ENCODE measurements at places on chromosomes 3 and 15.

DNA sequence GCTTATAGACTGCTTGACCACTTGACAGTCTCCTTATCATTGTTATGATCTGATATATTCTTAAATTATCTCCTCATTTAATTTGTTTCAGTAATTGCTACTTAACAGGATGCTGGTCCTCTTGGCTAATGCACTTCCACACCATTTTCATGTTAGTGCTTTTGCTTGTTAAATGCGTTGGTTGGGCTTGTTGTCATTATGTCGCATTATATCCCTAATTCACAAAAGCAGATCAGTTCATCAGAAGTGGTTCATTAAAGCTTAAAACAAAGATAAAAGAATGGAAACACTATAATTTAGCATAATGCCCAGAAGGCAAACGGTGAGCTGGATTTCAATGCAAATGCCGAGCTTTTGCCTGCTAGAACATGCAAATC is 17.1 kb upstream of the EHHADH start:
- DNase-seq: no peak

GRCh38 chr15:54131410-54131809 is 153.2 kb downstream of the UNC13C start:
- DNase-seq: no peak

DNA sequence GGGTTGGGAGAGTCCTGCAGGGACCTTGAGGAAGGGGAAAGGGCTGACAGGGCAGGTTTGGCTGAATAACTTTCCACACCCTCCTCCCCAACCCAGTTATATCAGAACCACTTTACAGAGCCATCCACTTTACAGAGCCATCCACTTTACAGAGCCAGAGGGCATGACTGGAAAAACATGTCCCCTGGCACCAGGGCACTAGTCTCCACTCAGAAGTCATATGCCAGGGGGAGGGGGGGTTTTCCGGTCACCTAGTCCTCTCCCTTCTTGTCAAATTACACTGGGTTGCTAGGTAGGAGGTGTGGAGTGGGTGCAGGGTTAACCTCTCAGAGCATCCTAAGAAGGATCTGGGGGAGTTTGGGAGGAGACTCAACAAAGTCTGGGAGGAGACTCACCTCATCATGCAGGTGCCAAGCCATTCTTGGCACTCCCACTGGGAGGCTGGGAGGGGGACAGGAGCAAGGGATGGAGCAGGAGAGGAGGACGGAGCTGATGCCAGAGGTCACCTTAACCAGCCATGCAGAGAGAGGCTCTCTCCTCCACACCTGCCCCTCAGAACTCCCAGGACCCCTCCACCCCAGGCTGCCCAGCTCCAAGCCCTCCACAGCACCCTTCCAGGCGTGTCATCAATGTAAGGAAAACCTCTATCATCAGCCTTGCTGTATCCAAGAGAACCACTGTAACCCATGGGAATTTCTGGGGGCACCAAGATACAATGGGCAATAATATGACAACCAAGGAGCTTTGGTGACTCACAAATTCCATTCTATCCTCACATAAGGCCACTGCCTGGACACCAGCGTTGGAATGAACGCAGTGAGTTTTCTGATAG is 1.7 kb downstream of the LRRC2 start:
- DNase-seq: no peak

DNA sequence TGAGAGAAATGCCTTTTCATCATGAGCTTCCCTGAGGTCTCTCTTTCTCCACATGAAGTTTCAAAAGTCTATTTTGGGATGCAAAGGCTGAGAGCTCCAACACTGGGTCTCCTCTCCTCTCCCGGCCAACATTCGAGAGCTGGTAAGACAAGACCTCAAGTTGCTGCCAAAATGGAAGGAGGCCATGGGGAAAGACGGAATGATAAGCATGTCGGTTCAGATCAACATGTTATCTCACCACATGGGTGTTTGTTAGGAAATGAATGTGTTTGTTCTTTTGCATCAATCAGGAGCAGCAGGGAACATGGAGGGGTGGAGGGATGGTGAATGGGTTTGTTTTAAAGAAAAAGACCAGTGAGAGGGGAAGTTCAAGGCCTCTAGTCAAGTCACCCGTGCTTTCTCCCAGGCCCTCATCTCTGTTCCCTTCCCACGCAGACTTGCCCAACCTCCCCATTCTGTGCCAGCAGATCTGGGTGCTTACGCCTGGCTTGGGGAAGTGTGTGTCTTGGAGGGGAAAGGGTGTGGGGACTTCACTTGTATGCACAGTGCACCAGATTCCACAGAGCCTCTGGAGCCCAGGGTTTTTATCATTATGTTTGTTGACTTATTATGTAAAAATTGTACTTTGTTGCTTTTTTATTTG is 23.5 kb upstream of the ATP10A start:
- no peak for DNase-seq
